Osteoblast (primary cell): ENCODE measurements at places on chromosomes 5 and 9.

DNA sequence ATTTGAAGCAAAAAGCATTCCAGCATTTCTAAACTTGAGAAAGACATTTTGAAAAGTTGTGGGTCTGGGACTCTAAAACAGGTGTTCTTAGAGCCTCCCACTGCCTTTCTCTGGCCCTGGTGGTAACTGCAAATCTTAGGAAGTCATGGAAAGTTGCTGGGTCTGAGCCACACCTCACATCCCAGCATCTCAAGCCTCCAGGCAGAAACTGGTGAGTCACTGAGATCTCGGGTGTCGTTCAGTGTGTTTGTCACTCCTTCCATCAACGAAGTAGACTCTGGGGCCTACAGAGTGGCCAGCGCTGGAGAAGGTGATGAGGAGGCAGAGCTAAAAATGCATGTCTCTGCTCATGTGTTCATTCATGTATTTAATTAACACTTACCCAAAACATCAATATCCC, 59.6 kb upstream of the C5orf58 start:
- DNase-seq = no peak

DNA sequence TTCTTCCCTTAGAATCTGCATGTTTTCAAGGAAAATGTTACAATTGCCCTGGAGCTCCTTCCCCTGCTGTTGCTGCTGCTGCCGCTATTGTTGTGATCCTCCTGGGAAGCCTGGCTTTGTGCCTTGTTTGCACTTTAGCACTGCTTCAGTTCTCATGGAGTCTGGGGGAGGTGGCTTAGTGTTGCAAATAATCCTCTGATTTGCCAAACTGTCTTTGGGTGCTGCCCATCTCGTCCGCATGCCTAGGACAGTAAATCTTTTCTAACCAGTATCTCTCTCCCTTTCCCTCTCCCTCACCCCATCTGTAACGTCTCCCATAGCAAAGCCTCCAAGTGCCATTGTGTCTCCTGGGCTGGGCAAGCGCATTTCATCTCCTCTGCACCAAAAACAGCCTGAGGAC, 30.3 kb downstream of the FAM240B start:
- no peak for DNase-seq

GRCh38 chr9:134419684-134420076, 93.4 kb downstream of the RXRA start:
- DNase-seq = no peak

- DNase-seq = no peak
Observed at GRCh38 chr9:117234103-117234502, 180.8 kb downstream of the ASTN2 start.

GRCh38 chr9:21854119-21854518, 51.7 kb downstream of the MTAP start:
- no peak for DNase-seq
